ENCODE measurements at places on chromosomes 12 and 14.
A peak's percentile ranks its signal among the peaks of the same experiment; 100 is the strongest.

DNA sequence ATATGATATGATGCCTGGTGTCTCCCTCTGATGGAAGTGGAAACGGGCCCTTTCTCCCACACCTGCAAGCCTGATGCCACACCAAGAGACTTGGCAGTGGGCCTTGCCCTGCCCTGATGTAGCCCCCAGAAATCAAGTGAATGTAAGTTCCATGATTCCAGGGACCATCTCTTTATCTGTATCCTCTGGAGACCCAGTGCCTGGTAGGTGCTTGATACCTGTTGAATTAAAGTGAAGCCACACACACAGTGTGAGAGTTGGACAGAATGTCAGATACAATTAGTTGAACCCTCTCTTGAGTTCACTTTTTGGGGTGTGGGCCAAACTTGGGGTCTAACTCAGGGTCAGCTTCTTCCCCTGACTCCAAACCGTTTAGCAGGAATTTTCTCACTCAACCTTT, 4.8 kb upstream of the RAB35 start:
- DNase-seq: no peak

GRCh38 chr12:9707864-9708808, 24.8 kb downstream of the CLECL1 start:
- no peak for DNase-seq

DNA sequence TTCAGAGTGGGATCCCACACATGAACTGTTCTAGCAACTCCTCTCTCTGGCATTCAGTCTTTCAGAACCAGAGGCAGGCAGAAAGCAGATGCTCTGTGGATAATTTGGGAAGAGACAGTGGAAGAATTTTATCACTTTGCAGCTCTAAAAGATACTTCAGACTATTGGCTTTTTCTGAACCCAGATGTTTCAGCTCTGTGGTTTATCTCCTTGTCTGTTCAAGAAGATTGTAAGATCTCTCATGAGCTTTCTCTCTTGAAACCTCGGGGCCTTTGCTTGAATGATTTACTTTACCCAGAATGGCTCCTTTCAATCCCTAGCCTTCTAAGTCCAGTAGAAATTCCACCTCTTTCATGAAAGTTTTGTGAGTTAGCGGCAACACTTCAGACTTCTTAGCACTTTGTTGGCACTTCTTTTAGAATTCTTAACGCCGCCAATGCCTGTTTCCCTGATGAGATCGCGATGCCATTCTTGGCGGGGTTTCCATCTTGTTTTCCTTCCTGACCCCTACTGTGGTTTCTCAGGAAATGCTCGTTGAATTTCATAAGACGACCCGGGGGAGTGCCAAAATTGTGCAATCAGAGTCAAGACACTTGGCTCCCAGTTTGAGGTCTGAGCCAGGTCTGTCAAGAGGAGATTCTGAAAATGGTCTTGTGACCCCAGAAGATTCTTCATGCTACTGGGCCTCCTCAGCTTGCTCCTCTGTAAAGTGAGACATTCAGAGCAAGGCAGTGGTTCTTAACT, 107.0 kb upstream of the PRICKLE1 start:
- DNase-seq: no peak

GRCh38 chr12:85237327-85237726, 42.7 kb upstream of the ALX1 start:
- no peak for DNase-seq

- no peak for DNase-seq
Observed at GRCh38 chr14:49992901-49993339, 100.0 kb downstream of the ARF6 start.

- DNase-seq: no peak
Observed at GRCh38 chr12:113650476-113650875, 178.8 kb upstream of the LHX5 start.

DNA sequence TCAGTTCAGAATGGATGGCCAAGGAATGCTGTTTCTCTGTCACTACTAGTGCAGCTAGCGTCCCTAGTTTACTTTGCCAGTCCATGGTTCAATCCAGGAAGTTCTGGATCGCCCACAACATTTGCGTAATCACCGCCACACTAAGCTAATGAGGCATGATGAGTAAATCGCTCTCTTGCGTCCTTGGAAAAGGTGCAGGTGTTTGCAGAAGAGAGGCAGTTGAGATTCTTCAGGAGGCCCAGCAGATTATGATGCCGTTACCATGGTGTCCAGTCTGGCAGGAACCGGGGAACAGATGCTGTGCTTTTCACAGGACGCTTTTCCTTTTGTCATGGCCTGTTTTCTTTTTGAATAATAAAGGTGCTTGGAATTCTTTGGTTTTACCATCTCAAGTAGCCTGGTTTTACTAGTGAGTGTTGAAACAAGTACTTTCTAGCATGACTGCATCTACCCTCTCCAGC, 9.0 kb downstream of the TPH2 start:
- no peak for DNase-seq

- no peak for DNase-seq
Observed at GRCh38 chr14:100890061-100890850, 13.3 kb downstream of the RTL1 start.

DNA sequence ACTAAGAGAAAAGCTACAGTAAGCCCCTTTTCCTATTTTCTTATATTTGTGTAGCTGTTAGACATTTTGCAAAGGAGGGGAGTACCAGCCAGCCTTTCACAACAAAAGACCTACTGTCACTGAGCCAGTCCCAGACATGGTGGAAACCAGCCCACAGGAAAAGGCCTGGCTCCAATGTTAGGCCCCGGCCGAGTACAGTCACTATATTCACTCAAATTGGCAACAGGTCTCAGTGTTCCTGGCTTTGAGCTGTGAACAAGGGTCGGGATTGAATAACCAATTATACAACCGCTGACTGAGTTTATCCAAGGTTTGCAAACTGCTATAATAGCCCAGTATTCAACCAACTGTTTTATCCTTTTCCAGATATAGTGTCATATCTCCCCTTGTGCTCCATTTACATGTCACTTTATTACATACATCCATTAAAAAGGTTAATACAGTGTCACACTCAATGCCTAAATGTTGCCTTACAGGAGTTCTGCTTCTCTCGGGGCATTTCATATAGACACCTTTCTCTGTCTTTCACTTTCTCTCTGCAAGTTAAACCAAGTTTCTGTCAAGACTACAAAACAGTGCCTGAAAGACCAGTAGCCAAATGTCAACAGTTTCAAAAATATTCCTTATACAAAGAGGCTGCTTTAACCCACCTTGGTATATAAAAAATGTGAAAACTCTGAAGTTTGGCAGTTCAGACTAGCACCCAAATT, 178.1 kb downstream of the SOX5 start:
- DNase-seq: no peak

- no peak for DNase-seq
Observed at GRCh38 chr12:92444763-92445162, 258.0 kb upstream of the PLEKHG7 start.

- DNase-seq: no peak
Observed at GRCh38 chr12:83451189-83451588, 764.5 kb downstream of the TMTC2 start.

- no peak for DNase-seq
Observed at GRCh38 chr12:75722714-75723200, 211.3 kb upstream of the KRR1 start.

DNA sequence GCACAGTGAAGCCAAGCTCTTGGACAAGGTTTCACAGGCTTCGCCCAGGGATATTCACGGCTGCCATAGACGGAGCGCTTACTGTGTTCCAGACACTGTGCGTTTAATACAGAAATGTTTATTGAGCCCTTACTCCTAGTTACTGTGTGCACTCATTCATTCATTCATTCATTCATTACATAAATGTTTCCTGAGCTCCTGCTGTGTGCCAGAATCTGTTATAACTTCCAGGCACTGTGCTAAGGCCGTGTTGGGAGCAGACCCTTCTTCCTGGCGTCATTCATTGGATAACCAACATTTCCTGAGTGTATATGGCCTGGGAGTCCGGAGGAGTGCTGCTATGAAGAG, 760 bp upstream of the MED13L start:
- DNase-seq: no peak

DNA sequence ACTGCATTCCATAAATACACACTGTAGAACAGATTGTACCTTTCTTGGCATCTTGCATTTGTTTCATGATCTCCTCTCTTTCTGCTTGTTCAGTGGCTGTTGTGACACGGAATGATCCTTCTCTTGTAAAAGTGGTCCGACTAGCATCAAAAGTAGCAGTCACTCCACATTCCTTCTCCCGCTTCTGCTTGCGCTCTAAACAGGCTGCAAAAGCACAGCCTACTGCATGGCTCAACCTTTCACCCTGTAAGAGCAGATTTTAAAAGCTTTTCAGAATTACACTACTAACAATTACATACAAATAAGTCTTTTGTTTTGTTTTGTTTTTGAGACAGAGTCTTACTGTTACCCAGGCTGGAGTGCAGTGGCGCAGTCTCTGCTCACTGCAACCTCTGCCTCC, 49.8 kb downstream of the PAPLN start:
- no peak for DNase-seq

DNA sequence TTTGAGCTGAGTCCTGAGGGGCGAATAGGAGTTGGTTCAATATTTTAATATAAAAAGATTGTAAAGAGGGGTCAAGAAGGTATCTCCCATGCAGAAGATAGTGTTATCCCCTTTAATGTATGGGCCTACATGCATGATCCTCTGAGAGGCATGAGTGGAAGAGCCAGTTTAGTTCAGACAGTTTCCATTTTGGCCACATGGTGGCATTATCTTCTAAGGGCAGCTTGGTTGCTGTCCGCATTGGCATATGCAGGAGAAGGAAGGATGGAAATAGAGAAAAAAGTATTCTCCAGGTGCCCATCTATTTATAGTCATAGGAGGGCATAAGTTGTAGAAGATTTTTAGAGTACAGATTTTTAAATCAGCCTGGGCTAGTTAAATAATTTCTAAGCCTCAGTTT, 5.4 kb downstream of the SAMD4A start:
- no peak for DNase-seq

DNA sequence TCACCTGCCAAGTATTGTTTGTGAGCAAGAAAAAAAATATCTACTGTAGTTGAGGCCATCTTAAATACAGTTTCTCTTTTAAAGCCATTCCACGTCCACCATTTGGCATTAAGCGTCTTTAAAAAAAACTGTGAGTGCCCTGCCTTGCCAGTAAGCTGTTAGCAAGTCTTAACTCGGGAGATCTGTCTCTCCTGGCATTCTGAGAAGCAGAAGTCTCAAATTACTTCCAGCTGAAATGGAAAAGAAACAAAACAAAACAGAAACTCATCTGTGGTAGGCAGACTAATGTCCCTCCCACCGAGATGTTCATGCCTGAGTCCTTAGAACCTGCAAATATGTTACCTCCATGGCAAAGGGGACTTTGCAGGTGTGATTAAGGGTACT, 126.2 kb downstream of the CRADD start:
- DNase-seq: no peak

GRCh38 chr14:55454264-55455002, 14.0 kb upstream of the TBPL2 start:
- DNase-seq: no peak

DNA sequence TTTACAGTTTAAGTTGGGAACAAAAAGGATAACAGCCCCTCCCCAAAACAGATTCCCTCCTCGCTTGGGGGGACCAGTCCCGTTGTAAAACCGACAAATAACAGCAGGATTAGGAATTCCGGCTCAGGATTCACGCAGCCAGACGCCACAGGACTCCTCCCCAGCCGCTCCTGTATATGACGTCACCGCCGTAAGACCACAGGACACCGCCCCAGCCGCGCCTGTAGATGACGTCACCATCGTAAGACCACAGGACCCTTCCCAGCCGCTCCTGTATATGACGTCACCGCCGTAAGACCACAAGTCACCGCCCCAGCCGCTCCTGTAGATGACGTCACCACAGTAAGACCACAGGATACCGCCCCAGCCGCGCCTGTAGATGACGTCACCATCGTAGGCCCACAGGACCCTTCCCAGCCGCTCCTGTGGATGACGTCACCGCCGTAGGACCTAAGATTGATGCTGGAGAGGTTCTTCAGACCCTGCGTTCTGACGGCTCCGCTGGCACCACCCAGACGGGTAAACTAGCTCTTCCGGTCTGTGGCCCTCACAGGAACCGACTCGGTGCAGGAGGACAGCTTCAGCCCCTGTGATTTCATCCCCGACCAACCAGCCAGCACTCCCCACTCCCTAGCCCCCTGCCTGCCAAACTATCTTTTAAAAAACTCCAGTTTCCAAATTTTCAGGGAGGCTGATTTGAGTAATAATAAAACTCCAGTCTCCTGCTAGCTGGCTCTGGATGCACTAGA, 43.9 kb upstream of the FBRSL1 start:
- DNase-seq: peak; percentile 27

- DNase-seq: no peak
Observed at GRCh38 chr14:69750495-69750894, 16.4 kb upstream of the SRSF5 start.

- no peak for DNase-seq
Observed at GRCh38 chr14:103163199-103163598, 39.9 kb downstream of the TNFAIP2 start.

DNA sequence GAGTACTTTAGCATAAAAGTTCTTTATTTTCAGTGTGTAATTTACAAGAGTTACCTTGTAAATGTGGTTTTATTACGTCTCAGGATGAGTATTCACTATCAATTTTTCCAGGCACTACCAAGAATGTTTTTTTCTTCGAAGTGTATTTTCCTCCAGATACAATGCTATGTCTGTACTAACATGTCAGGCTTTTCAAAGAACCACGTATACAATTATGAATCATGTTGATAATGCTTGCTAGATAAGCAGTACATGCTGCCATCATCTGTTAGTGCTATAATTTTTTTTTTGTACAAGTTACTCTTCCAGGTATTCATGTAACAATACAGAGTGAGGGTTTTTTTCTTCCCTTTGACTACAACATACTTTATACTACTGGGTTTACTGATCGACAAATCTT, 5.6 kb upstream of the KANSL2 start:
- no peak for DNase-seq

GRCh38 chr12:121958541-121959240, 40.3 kb downstream of the CFAP251 start:
- DNase-seq: no peak

- DNase-seq: peak; percentile 40
Observed at GRCh38 chr12:119938049-119938667, 50.9 kb upstream of the BICDL1 start.

Data from stimulated activated CD4-positive, alpha-beta T cell treated with anti-CD3 and anti-CD28 coated beads, TNF-alpha, amount 100 ng/mL, for 1 hour (primary cell).